Brain (organoid and tissue), 16 donors: ENCODE measurements at places on chromosomes 12 and 14.
A peak's percentile ranks its signal among the peaks of the same experiment; 100 is the strongest.

DNA sequence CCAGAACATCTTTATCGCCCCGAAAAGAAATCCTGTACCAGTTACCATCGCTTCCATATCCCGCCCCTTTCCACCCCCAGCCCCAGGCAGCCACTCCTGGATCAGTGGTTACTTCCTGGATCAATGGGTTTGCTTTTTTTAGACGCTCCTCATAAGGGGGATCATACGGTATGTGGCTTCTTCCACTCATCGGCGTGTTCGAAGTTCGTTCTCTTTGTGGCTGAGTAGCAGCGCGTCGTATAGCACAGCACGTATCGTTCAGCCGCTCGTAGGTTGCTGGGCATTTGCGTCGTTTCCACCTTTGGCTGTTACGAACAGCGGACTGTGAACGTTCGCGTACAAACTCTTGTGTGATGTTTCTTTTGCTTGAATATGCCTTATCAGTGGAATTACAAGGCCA, 1.8 kb downstream of the NOC4L start:
- DNase-seq, result no peak

GRCh38 chr12:131530422-131530821, 180.5 kb upstream of the SFSWAP start:
- DNase-seq, result no peak

- DNase-seq, result peak; percentile 45
Observed at GRCh38 chr14:49303946-49304516, 282.1 kb downstream of the RPS29 start.

- peak; percentile 28 for DNase-seq
Observed at GRCh38 chr12:18953505-18953904, 176.0 kb upstream of the PLEKHA5 start.

- DNase-seq, result no peak
Observed at GRCh38 chr14:60707858-60708257, 16.3 kb downstream of the SIX4 start.

DNA sequence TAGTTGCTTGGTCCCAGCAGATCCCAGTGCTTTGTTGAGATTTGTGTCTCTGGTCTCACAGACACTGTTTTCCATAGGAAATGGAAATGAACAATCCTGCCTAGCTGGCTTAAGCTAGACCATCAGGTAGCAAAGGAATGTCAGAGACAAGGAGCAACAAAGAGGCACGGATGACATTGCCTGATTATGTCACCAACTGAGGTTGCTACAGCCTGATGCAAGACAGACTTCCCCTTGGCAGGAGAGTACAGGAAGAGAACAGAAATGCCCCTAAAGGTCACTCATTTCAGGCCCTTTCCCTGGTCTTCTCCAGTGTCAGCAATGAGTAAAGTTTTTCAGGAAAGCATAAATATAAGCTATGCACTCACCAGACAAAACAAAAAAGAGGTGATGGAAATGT, 2.0 kb upstream of the PRB2 start:
- DNase-seq, result no peak

- DNase-seq, result no peak
Observed at GRCh38 chr14:101497684-101498525, 63.4 kb upstream of the DIO3 start.

DNA sequence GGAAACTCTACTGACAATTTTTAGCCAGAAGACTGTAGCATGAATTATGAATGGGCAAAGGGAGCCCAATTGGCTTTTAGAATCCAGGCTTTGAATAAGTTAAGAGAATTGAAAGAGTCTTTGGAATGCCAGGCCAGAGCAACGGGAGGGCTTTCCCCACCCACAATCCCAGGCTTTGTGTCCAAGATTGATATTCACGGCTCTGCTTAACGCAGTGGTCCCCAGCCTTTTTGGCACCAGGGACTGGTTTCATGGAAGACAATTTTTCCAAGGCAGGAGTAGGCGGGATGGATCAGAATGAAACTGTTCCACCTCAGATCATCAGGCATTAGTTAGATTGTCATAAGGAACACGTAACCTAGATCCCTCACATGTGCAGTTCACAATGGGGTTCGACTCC, 79.6 kb downstream of the EPS8 start:
- peak; percentile 62 for DNase-seq

GRCh38 chr14:61213191-61213621, 67.9 kb downstream of the TMEM30B start:
- no peak for DNase-seq

GRCh38 chr14:23326491-23327332, 5.5 kb downstream of the PABPN1 start:
- DNase-seq, result no peak

GRCh38 chr14:96634481-96634880, 132.3 kb downstream of the PAPOLA start:
- DNase-seq, result no peak

- DNase-seq, result no peak
Observed at GRCh38 chr12:100127766-100128511, 14.7 kb downstream of the BLTP3B start.

DNA sequence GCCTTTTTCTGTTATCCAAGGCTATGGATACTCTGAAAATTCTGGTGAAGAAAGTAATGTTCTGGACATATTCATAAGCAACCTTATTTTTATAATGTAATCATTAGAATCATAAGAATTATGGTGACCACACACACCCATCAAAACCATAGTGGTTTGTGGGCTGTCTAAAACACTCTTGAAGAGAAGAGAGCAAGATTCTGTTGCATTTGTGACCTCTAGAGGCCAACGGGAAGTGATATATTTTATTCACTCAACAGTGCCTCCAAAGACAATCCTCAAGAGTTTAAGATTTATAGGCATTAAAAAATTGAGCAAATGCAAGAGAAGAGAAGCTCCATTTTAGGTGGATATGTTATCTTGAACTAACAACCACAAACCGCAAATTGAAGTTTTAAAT, 68.5 kb upstream of the LGR5 start:
- no peak for DNase-seq

DNA sequence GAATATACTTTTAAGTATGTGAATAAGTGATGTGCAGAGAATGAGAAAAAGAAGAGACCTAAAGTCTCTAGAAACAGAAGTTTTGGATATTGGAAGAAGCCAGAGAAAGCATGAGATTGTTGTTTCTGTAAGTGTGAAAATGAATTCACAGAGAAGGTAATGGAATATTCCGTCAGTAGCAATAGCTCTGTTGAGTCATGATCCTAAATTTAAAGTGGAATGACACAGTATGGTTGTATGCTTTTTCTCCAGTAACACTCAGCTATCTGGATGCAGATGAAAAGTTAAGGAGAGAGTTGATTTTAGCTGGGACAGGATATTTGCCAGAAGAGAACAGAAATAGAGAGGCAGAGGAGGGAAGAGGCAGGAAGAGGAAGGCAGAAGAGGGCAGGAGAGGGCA, 1166.3 kb downstream of the GALC start:
- no peak for DNase-seq

GRCh38 chr12:127119600-127120140, 1147.3 kb upstream of the TMEM132C start:
- DNase-seq, result no peak

DNA sequence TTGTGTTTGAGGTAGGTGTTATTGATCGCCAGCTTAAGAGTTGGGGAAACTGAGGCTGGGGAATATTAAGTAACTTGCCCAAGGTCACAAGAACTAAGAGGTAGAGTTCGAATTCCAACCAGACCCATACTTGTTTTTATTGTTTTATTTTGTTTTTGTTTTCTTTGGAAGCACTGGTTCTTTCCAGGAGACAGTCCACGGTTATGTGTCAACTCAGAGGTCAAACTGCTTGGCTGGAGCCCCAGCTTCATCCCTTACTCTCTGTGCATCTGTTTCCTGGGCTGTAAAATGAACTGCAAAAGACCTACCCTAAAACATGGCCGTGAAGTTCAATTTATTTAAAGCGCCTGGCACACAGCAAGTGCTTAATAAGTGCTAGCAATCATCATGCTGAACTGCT, 74.4 kb upstream of the MAP1LC3B2 start:
- no peak for DNase-seq

DNA sequence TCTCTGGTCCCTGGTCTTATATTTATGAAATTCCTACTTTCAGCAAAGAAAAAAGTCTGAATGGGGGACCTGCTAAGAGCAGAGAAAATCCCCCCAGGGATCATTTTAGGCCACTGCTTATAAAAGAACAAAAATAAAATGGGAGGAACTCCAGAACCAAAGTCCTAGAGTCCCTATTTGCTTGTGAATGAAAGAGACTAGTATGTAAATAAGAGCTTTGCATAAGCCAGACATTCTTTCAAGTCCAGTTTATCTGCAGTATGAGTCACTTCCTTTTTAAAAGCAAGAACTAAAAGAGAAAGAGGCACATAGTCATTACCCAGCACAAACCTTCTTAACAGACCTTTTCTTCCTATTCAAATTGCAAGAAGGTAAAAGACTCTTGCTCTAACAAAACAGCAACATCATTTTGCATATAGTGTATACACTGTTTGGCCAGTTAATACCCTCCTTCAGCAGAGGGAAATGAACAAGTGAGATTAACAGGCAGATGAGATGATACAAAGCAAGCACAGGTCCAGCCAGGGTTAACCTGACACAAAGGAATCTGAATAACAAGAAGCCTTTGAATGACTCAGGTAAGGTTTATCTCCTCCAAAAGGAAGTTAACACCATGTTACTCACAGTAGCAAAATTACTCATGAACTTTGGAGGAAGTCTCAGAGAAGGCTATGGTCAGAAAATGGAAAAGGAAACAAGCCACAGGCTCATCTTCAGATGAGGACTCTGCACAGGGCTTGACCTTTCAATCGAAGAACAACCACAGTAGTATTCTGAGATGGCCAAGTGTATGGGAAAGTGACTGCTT, 87.3 kb downstream of the PHLDA1 start:
- DNase-seq, result no peak

- DNase-seq, result no peak
Observed at GRCh38 chr14:23561873-23562821, 5.4 kb downstream of the AP1G2 start.

DNA sequence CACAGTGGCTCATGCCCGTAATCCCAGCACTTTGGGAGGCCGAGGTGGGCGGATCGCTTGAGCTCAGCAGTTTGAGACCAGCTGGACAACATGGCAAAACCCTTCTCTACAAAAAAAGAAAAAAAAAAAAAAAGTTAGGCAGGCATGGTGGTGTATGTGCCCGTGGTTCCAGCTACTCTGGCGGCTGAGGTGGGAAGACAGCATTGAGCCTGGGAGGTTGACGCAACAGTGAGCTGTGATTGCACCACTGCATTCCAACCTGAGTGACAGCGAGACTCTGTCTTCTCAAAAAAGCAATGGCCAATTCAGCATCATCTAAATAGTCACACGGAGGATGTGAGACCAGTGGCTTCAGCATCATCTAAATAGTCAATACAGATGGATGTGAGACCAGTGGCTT, 10.4 kb upstream of the SAMD4A start:
- no peak for DNase-seq

- no peak for DNase-seq
Observed at GRCh38 chr12:38653650-38654049, 251.7 kb downstream of the CPNE8 start.

DNA sequence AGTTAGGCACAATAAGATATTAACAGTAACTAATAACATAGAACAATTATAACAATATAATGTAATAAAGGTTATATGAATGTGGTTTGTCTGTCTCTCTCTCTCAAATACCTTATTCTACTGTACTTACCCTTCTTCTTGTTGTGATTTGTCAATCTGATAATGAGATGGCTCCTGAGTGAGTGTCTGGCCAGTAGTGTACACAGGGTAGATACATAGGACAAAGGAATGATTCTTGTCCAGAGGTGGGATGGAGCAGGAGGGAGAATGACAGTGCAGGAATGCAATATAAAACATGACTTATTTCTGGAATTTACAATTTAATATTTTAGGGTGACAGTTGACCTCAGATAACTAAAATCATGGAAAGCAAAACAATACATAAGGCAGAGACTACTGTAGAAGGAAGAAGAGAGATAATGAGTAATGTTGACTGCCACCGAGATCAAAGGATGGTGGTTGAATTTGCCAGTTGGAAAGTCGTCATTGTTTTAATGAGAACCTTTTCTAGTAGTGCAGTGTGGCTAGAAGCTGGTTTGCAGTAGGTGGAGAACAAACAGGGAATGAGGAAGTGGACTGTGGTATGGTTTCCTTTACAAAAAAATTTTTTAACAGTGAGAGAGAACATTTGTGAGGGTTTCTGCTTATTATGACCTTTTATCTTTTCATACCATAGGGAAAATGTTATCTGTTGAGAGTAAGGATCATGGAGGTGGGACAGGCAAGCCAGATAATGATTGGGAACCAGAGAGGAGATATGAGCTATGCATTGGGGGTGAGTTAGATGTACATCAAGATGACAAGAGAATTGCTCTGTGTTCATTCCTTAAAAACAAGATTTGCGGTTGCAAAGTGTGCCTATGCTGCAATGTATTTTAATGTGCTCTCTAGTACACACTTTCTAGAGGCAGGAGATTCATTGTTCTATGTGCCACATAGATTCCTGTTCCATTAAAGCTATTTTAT, 458.3 kb downstream of the BTG1 start:
- no peak for DNase-seq

DNA sequence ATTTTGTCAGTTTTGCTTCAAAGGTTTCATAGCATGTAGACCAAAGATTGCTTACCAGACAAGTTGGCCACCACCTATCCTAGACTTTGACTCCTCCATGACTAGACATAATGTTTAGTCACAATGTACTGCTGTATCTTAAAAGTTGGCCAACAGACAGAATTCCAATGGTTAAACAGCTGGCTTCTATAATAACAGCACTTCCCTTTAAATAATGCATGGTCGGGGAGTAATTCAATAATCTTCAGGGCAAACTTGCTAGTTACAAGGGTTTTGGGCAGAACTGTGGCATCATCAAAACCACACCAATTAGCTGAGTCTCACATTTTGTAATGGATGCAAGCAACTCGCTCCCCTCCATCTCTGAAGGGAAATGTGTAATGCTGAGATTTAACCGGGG, 56.9 kb downstream of the IGF1 start:
- DNase-seq, result no peak

- DNase-seq, result no peak
Observed at GRCh38 chr14:38203929-38204718, 3.6 kb upstream of the SSTR1 start.

DNA sequence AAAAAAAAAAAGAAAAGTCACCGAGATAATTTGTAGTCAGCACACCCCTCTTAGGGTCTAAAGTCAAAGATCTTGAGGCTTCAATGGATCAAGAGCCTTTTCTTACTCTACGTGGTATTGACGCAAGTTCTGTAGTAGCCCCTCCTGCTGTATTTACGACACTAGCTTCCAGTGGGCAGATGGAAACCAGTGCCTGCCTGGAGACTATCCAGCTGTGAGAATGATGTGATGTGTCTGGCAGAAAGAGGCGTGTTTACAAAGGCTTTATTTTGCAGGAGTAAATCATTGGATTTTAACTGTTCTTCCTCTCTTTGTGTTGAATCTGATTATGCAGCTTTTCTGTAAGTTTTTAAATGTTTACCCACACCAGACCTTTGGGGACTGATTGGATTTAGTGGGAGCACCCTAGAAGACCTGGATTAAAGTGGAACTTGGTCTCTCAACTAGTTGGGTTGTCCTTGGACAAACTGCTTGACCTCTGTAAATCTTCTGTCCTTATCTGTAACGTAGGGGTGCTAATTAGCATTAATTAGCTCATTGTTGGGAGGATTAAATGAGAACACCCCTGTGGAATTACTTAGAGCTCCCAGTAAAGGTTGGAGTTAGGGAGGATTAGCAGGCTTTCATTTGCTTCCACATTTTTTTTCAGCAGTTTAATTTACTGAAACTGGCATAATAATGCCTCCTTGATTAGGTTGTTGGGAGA, 72.4 kb downstream of the RASSF3 start:
- DNase-seq, result peak; percentile 58
